Naive B cell (primary cell): ENCODE measurements at places on chromosomes 2 and 18.
A peak's percentile ranks its signal among the peaks of the same experiment; 100 is the strongest.

GRCh38 chr18:55353806-55354205, 234.2 kb downstream of the TCF4 start:
- DNase-seq = no peak

DNA sequence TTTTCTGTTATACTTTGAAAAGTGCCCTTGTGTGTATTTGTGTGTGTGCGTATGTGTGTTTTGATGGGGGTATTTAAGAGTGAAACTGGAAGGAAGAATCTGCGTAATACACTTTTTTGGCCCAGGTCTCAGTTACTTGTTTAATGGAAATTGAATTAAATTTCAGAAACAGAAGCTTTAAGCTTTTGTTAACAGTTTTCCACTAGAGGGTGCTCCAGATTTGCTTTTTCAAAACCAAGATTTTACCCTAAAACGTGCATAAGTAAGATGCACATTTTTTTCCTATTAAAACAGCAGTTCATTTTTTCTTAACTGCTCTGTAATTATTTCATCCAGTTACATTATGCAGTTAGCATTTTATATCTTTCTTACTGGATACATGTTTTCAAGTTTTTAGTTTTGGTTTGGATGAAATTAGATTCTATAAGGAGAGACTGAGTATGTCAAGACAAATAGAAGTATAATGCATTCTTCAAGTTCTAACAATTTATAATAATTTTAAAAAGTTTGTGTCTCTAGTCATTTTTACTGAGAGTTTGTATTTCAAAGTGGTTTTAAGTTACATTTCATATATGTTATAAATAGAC, 97.2 kb downstream of the PIK3C3 start:
- DNase-seq = no peak

DNA sequence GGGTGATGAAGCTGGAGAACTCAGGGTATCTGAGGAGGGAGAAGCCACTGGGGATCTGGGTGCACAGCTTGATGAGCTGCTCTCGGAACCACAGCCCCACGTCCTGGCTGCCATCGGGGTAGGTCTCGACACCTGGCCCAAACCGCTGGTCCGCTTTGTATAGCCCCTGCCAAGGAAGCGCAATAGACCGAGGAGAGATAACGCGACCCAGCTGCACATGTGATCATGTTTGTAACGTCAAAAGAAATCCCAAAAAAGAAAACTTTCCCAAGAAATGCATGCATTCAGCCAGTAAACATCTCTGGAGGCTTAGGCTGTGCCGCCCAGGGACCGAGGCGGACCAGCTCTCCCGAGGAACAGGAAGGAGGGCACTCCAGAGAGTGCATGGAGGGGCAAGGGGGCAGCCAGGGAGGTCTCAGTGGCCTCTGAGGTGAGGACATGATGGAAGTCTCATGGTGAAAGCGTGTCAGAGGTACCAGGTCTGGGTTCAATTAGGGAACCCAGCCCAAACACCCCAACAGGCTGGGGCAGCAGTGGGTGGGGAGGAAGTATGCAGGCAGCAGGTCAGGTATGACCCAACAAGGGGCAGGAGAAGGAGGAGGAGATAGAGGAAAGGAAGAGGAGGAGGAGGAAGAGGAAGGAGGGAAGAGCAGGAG, 28.3 kb downstream of the ANKMY1 start:
- DNase-seq = no peak

DNA sequence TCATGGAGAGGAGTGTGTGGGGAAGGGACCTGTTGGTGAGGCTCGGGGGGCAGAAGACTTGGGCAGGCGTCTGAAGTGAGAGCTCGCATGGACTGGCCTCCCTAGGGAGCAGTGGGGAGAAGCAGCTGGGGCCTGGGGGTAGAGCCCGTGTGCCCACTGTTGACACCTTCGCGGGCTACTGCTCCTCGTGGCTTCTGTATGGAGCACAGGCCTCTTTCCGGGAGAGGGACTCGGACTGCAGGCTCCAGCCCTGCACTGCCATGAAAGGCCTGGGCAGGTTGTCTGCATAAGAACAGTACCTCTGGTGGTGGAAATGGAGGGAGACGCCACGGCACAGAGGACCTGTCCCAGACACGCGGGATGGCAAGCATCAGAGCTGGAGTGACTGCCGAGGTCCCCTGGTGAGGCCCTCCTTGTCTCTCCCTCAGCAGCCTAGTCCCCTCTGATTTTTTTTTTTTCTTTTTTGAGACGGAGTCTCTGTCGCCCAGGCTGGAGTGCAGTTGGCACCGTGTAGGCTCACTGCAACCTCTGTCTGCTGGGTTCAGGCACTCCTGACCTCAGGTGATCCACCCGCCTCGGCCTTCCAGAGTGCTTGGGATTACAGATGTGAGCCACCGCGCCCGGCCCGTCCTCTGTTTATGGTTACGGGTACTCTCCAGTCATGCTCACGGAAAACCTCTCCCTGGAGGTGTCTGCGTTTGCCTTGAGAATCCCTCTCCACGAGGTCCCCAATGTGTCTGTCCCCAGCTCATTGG, 44.7 kb upstream of the PTMA start:
- DNase-seq = no peak

DNA sequence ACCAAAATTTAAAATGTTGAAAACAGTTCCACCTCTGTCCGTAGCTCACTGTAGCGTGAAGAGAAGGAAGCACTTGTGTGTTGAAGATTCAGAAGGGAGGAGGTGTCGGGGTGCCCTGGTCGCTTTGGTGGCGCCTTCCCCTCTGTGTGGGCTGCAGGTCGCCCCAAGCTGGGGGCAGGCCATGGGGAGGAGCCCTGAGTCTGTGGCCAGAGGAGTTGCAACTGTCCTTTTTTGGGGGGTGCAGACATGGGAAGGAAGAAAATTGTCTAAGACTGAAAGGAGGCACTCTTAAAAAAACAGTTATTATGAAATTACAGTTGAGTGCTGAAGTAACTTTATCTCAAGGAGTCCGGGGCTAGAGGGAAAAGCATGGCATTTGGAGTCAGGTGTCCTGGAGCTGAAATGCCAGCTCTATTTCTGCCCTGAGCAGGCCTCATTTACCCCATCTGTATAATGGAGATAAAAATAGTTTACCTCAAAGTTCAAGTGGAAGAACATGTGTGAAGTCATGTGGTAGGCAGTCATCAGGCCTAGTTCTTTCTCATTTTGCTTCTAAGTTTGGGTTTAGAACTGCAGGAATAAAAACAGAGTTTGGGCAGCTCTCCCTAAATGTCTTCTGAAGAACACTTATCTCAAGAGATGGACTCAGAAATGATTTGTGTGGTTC, 82.1 kb downstream of the RNF144A start:
- DNase-seq = no peak

- DNase-seq = no peak
Measured at GRCh38 chr2:173400760-173401159, 46.1 kb downstream of the CDCA7 start.

GRCh38 chr2:128270672-128271596, 47.7 kb downstream of the HS6ST1 start:
- no peak for DNase-seq

- peak; percentile 42 for DNase-seq
Measured at GRCh38 chr2:20015482-20016083, 3.1 kb upstream of the MATN3 start.

- no peak for DNase-seq
Measured at GRCh38 chr2:69345434-69345833, 41.6 kb downstream of the GFPT1 start.

- DNase-seq = no peak
Measured at GRCh38 chr2:136111711-136112110, 6.2 kb downstream of the CXCR4 start.

DNA sequence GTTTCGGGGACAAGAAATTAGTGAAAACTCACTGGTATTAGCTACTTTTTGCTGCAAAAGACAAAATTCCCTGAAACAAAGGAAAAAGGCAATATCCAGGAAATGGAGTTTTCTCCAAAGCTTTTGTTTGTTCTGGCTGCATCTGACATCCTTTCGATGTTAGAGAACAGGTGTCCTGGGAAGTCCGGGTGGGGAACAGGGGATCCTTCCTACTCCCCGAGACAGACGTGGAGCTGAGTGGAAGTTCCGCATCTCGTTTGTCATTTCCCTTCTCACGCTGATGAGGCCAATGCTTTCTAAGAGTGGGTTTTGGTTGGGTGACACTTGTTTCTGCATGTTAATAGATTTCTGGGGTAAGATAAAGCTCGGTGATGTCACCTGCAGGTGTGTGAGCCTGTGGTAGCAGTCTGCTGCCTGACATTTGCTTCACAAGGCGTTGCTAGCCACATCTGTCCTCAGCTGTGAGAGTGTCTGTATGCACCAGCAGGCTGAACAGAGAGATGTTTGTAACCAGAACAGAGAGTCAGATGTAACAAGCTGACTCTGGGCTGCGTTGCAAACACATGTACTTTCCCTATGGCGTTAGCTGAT, 125.9 kb downstream of the ACOXL start:
- DNase-seq = peak; percentile 40

GRCh38 chr2:159538801-159539200, 77.5 kb downstream of the BAZ2B start:
- no peak for DNase-seq

DNA sequence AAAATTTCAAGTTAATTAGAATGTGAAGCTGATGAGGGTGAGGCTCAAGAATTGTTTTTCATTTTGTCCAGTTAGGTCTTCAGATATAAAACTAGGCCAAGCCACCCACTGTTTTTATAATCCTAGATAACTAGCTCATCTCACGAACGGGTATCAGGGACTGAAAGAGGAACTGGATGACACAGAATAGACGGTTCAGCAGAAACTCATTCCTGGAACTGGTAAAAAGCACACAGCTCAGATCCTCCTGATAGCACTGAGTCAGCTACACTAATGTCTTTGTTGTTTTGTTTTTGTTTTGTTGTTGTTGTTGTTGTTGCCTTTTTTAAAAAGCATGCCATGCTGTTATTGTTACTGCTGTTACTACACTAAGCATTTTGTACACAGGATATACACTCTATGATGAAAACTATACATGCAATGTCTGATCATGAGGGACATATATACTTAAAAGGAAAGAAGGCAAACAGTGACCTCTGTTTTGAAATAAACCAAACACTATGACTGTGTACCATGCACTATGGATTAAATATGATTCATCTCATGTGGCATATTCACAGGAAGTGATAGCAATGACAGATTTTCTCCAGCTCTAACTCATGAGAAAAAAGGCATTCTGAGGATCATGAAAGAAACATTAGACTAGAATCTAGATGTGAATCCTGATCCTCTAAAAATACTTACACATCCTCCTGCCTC, 437.6 kb downstream of the NCKAP5 start:
- DNase-seq = no peak

DNA sequence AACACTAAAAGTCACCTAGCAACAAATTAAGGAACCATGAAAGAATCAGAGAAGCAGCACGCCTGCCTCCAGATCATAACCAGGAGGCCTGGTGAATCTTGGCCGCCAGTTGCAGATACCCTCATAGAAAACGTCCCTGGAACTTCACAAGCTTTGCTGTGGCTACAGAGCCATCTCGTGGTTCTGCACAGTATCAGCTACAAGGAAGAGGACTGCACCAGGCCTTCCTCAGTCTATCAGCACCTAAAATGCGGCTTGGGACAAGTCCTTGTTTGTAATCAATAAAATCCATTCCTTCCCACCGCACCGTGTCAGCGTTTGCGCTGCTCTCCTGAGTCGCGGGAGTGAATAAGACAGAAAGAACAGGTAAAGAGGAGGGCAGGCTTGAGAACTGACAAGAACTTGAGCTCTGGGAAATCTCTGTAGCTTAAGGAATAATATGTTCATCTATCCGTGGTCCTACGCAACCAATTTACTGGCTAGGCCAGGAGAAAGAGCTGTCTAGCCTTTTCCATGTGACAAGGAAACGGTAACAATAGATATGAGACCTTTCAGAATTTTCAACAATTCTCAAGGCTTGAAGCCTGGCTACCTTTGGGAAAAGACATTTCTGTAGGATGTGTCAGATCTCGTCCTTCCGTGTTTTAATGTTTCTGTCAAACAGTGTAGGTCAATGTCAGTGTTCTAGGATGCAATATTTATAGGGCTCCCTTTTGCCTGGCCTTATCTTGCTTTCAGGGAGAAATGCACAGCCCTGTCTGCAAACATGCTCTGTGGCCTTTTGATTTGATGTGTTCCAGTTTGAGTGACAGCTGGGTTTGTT, 128.5 kb upstream of the RAB12 start:
- no peak for DNase-seq

DNA sequence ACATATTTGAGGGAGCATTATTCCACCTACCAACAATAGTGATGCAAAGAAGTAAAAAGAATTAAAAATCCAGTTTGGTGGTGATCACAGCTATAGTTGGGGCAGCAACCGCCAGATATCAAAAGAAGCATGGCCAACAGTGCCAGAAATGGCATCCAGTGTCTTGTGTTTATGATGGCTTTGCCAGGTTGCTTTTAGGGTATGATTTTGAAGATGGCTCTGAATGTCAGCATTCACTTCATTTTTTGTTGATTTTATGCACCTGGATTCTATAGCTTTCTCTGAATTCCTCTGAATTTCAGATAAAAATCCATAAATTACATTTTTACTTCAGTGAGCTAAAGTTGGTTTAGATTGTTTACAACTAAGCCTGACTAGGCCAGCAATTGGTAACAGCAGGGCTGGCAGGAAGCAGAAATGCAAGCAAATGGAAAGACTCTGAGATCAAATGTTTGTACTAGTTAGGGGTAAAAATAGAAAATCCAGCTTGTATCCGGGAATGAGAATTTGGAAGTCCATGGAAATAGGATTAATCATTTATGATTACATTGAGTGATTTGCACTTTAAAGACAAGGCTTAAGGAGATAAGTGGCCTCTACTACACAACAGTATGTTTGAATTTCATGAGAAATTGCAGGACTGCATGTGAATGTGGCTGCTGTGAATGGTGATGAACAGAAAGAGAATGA, 40.4 kb downstream of the COL3A1 start:
- no peak for DNase-seq

- no peak for DNase-seq
Measured at GRCh38 chr18:80245781-80246444, 1.4 kb downstream of the PARD6G start.

GRCh38 chr2:7692657-7693161, 775.5 kb downstream of the RNF144A start:
- DNase-seq = no peak

DNA sequence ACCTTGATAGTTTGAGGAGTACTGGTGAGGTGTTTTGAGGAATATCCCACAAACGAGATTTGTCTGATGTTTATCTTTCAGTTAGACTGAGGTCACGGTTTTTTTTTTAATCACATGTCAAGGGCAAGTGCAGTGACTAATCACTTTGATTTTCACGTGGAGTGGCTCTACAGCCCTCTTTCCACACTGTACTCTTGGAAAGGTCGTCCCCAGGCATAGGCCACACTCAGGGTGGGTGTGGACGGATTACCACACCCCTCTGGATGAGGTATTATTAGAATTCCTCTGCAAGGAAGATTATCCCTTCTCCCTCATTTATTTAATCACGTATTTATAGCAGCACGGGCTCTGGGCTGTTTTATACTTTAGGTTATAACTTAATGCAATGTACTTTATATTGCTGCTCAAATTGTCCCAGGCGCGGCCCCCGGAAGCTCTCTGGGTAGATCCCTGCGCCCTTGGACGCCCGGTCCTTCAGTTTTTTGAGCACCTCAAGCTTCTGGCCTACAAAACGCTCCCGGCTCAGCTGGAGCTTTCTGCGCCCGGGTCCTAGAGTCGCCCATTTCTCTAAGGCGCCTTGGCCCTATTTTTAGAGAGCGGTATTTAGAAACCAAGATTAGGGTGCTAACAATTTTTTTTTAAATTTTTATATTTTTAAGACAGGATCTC, 515 bp upstream of the PLEKHB2 start:
- DNase-seq = peak; percentile 23

- no peak for DNase-seq
Measured at GRCh38 chr2:25042321-25043240, 705 bp downstream of the EFR3B start.

- no peak for DNase-seq
Measured at GRCh38 chr2:58376592-58376991, 135.5 kb upstream of the FANCL start.

GRCh38 chr18:38759457-38759856, 1193.9 kb upstream of the CELF4 start:
- DNase-seq = no peak
